Hepatocyte (in vitro differentiated cells): ENCODE measurements at places on chromosomes 4 and X. TPM values are rescaled to one million over a fixed set of nuclear protein-coding genes. Genes with fewer than 3 reads are reported as not detected.

Gene AREG
- total RNA-seq = 116 and 128 TPM in 2 replicates

Gene SYTL4
- 1.2 and 2.4 TPM in 2 replicates for total RNA-seq

Gene DCAF12L2
- total RNA-seq = 1.0 and 1.8 TPM in 2 replicates

Gene PAQR3
- total RNA-seq = 15.5 and 17.5 TPM in 2 replicates

Gene CLCN4
- 3.8 and 5.9 TPM in 2 replicates for total RNA-seq

DNA sequence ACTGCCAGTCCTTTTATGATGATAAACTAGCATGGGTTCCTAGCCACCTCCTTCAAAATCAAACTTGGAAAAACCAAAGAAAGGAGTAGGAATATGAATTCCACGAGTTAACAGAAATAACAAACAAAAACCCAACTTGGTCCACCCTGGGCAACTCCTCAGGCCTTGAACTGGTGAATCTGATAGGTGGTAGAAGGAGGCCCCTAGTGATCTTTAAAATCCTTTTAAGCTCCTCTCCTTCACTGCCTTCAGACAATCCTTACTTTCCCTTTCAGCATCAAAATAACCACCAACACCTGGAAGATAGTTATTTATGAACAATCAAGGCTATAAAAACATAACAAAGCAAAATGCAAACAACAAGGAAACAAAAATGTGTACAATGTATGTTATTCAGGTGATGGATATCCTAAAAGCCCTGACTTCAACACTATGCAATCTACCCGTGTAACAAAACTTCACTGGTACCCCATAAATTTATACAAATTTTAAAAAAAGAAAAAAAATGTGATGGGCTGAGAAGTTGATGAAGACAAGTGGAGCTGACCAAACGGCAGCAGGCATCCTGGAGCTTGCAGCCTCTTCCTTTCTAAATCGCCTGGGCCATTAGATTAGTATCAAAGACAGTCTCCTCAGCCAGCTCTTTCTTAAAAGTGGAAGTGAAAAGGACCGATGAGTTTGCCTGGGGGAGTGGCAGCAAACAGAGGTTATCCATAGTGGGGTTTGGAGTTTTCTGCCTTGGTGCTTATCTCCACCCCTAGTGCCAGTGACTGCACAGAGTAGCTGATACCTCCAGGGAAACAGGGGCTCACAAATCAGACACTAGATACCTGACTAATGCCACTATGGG, 179.6 kb downstream of the TMA16 start:
- no peak overlapping the region for H3K4me3 ChIP-seq
- no peaks in the 10 kb centered on the region for H3K36me3 ChIP-seq
- no peak overlapping the region for H3K27ac ChIP-seq
- no peak for DNase-seq
- no peaks in the 10 kb centered on the region for H3K27me3 ChIP-seq

DNA sequence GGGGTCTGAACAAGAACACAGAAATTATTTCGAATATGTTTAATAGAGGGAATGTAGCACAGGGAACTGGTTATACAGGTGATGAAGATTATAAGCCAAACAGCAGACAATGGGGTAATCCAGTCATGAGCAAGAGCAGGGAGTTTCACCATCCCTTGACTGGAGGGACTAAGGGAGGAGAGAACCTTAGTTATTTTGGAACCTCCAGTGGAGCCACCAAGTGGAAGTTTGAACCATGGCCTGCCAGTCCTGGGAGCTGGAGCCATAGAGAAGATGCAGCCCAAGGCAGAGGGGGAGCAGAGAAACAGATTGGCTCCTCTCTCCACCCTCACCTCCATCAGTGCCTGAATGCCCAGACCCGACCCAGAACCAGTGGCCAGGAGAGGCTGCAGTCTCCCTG, 264.6 kb upstream of the RASGEF1B start:
- no peaks in the 10 kb centered on the region for H3K27me3 ChIP-seq
- no peaks in the 10 kb centered on the region for H3K4me1 ChIP-seq
- H3K27ac ChIP-seq = no peak overlapping the region
- DNase-seq = no peak

DNA sequence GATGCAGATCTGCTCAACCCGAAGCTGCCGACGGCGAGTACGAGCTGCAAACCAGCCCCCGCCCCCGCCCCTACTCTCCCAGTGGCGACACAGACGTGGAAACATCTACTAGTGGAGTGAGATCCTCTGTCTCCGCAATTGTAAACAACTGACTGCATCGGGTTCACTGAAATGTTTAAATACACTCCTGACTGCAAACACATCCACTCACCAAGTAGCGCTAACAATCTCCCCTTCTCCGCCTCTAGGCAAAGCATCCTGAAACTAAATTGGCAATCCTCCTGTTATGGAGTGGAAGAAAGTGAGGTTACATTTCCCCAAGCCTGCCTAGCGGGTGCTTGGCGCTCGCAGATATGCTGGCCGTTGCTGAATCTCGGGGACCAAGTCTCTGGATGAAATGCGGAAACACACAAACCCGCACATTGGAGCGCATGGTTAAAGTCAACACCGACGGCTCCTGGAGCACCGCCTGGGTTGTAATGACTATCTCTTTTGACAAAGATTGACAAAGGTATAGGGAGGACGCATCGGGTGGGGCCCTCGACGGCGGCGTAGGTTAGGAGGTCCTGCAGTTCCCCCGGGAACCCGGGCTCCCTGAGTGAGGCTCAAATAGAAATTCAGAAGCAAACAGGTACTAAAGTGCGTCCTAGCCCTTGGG, 117.0 kb upstream of the TEX13C start:
- no peaks in the 10 kb centered on the region for H3K36me3 ChIP-seq
- H3K4me1 ChIP-seq = no peaks in the 10 kb centered on the region
- no peak overlapping the region for H3K27ac ChIP-seq

- H3K36me3 ChIP-seq = no peaks in the 10 kb centered on the region
- peak overlapping the region; percentile 71 for H3K27ac ChIP-seq
- peak; percentile 53 for DNase-seq
- H3K27me3 ChIP-seq = no peaks in the 10 kb centered on the region
- no peak overlapping the region for H3K4me3 ChIP-seq
- H3K4me1 ChIP-seq = peaks cover 62% of the 10 kb centered on the region
Observed at GRCh38 chr4:156946516-156947424, 24.8 kb downstream of the PDGFC start.

- H3K4me3 ChIP-seq = no peak overlapping the region
- peaks cover 4% of the 10 kb centered on the region for H3K4me1 ChIP-seq
- no peaks in the 10 kb centered on the region for H3K36me3 ChIP-seq
- H3K27me3 ChIP-seq = no peaks in the 10 kb centered on the region
- peak overlapping the region; percentile 28 for H3K27ac ChIP-seq
Observed at GRCh38 chrX:133655275-133656265, 240.3 kb upstream of the GPC4 start.

GRCh38 chr4:146029939-146030710, 91.5 kb upstream of the ZNF827 start:
- H3K27me3 ChIP-seq = no peaks in the 10 kb centered on the region
- H3K4me3 ChIP-seq = no peak overlapping the region
- peak; percentile 66 for DNase-seq
- peak overlapping the region; percentile 72 for H3K27ac ChIP-seq
- H3K36me3 ChIP-seq = no peaks in the 10 kb centered on the region

DNA sequence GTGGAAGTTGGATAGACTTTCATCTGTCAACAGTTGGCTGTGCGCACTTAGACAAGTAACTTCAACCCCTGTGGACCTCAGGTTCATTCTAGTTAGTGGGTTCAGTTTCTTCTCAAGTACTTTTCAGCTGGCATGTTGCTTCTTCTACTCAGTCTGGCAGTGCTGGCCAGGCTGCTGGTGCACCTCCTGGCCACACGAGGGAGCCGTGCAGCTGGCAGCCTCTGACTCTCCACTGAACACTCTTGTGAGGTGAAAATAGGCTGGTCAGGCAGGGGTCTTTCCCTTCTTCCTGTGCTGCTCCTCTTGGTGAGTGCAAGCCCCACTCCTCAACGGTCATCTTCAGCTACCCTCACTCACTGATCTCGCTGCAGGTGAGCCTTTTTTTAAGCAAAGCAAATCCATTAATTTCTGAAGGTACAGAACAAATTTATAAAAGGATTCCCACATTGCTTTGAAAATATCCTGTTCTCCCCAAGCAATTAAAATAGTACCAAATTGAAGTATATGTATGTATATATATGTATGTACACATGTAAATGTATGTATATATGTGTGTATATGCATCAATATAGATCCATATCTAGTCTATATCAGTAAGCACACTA, 30.6 kb downstream of the LONRF3 start:
- no peaks in the 10 kb centered on the region for H3K36me3 ChIP-seq
- H3K27me3 ChIP-seq = no peaks in the 10 kb centered on the region
- no peak overlapping the region for H3K4me3 ChIP-seq
- no peak overlapping the region for H3K27ac ChIP-seq
- H3K4me1 ChIP-seq = no peaks in the 10 kb centered on the region

DNA sequence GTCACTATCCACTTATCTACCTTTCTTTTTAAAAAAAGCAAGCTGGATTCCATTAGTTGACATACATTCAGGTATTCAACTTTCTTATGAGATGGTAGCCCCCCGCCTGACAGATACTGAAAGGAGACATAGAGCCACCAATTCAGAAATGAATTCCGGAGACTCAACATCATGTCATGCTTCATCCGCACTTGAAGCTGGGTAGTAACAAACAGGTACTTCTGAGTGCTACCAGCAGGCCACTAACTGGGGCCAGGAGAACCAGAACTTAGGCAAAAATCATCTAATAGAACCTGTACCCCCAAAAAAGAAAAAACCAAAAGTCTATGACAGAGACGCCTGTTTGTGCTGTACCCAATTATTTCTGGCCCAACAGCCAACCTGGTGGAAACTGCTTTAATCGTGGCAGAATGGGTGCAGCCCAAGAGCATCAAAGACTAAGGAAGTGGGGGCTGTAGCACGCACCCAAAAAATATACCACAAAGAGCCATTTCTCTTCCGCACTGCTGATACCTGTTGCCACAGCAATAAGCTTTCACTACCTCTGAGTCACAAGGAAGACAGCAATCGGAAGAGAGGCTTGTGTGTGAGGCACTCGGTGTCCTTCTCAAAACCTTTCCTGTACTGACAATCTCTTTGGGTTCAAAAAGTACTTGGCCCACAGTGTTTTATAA, 84.8 kb downstream of the AFAP1 start:
- H3K36me3 ChIP-seq = no peaks in the 10 kb centered on the region
- H3K4me3 ChIP-seq = no peak overlapping the region
- H3K27ac ChIP-seq = no peak overlapping the region
- no peaks in the 10 kb centered on the region for H3K27me3 ChIP-seq

- H3K4me3 ChIP-seq = no peak overlapping the region
- no peaks in the 10 kb centered on the region for H3K27me3 ChIP-seq
- DNase-seq = peak; percentile 31
- no peak overlapping the region for H3K27ac ChIP-seq
- H3K4me1 ChIP-seq = no peaks in the 10 kb centered on the region
- H3K36me3 ChIP-seq = no peaks in the 10 kb centered on the region
Observed at GRCh38 chr4:55768291-55768690, 51.3 kb upstream of the EXOC1L start.

DNA sequence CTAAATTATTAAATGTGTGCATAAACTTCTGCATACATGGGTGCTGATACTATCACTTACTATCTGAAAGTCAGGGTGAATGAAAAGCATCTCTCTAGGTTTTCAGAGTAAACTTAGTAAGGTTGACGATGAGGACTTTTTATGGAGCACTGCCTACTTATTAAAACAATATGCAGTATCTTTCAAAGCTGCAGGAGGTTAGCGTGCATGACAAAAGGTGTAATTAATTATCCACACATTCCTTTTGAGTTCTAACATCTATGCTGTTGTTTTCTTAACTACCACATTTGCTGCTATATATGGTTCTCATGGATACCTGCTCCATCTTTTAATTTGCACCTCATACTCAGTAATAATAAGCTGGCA, 256.2 kb downstream of the FSTL5 start:
- H3K27ac ChIP-seq = no peak overlapping the region
- H3K36me3 ChIP-seq = no peaks in the 10 kb centered on the region
- H3K4me1 ChIP-seq = no peaks in the 10 kb centered on the region
- no peaks in the 10 kb centered on the region for H3K27me3 ChIP-seq

DNA sequence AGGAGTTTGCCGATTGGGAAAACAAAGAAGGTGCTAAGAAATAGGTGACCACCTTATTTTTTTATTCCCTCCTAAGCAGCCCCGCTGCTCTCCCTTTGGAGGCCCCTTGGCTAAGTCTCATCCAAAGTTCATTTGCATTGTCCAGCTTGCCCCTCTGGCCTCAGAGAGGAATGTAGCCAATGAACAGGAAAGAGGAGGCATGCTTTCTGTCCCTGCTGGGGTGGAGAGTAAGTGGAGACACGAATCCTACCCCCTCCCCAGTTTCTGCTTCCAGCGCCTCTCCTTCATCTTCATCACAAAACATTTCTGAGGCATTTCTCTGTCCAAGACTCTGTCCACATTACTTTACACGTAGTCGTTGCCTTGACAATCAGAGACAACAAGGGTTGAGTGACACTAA, 38.7 kb downstream of the NLGN3 start:
- no peaks in the 10 kb centered on the region for H3K27me3 ChIP-seq
- peaks cover 17% of the 10 kb centered on the region for H3K4me1 ChIP-seq
- H3K4me3 ChIP-seq = no peak overlapping the region
- peak overlapping the region; percentile 94 for H3K27ac ChIP-seq
- no peaks in the 10 kb centered on the region for H3K36me3 ChIP-seq

DNA sequence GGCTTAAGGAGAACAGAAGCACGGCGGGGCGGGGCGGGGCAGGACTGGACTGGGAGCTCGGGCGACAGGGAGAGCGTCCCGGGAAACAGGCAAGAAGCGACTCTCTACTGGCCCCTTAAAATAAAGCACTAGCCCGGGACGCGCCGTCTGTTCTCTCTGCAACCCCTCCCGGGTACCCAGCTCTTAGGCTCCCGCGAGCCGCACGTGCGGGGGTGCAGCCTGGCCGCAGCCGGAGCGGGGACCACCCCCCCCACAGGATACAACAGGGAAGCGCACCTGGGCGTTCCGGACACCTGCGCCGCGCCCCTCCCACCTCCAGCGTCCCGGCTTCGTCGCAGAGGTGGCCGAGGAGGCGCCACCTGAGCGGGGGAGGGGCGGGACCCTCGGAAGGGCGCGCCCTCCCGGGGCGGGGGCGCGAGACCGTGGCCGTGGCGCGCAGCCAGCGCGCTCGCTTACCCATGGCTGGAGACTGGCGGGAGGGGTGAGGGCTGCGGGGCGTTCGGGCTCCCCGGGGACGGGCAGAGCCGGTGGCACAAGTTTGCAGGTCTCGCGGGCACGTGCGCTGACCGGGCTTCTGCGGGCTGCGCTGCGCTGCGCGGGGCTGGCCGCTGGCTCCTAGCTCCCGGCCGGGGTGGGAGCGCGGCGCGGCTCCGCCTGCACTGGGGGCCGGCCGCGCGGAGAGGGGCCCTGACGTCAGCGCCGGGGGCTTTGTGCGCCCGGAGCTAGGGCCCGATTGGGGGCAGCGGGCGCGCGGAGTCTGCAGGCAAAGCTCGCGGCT, 91.5 kb downstream of the GEMIN8 start:
- no peaks in the 10 kb centered on the region for H3K27me3 ChIP-seq
- H3K27ac ChIP-seq = no peak overlapping the region
- no peaks in the 10 kb centered on the region for H3K36me3 ChIP-seq

- no peak overlapping the region for H3K4me3 ChIP-seq
- DNase-seq = no peak
- H3K27ac ChIP-seq = no peak overlapping the region
- H3K4me1 ChIP-seq = no peaks in the 10 kb centered on the region
- no peaks in the 10 kb centered on the region for H3K36me3 ChIP-seq
- H3K27me3 ChIP-seq = peaks cover 3% of the 10 kb centered on the region
Observed at GRCh38 chr4:152014280-152014679, 253.5 kb upstream of the GATB start.

- peak; percentile 61 for DNase-seq
- peak overlapping the region; percentile 14 for H3K4me3 ChIP-seq
- H3K27me3 ChIP-seq = peaks cover 92% of the 10 kb centered on the region
- H3K27ac ChIP-seq = peak overlapping the region; percentile 2
- H3K4me1 ChIP-seq = peaks cover 7% of the 10 kb centered on the region
- H3K36me3 ChIP-seq = no peaks in the 10 kb centered on the region
Observed at GRCh38 chr4:173505924-173506518, 24.0 kb downstream of the HAND2 start.

GRCh38 chr4:78331965-78332364, 219.6 kb upstream of the ANXA3 start:
- no peaks in the 10 kb centered on the region for H3K36me3 ChIP-seq
- H3K4me1 ChIP-seq = peaks cover 13% of the 10 kb centered on the region
- no peaks in the 10 kb centered on the region for H3K27me3 ChIP-seq
- no peak overlapping the region for H3K4me3 ChIP-seq
